ENCODE measurements at places on chromosomes 16 and 17. TPM values are rescaled to one million over a fixed set of nuclear protein-coding genes. Genes with fewer than 3 reads are reported as not detected.

Gene C17orf75
- 21.5 TPM for total RNA-seq

Gene RUNDC3A
- total RNA-seq, result 0.08 TPM

- no peak for DNase-seq
These were observed 27.5 kb downstream of the CEP295NL start for GRCh38 chr17:78875363-78876093.

GRCh38 chr16:66513111-66513723 is 36.7 kb downstream of the TK2 start:
- DNase-seq, result no peak

GRCh38 chr17:41098481-41098880 is 539 bp upstream of the KRTAP4-8 start:
- no peak for DNase-seq

- DNase-seq, result peak; percentile 79
These were observed at the start of gene ARL4D for GRCh38 chr17:43398724-43399595. TSS of gene ARL4D (plus strand) at chr17:43398993. CDS start at chr17:43399733, 740 bp downstream.

DNA sequence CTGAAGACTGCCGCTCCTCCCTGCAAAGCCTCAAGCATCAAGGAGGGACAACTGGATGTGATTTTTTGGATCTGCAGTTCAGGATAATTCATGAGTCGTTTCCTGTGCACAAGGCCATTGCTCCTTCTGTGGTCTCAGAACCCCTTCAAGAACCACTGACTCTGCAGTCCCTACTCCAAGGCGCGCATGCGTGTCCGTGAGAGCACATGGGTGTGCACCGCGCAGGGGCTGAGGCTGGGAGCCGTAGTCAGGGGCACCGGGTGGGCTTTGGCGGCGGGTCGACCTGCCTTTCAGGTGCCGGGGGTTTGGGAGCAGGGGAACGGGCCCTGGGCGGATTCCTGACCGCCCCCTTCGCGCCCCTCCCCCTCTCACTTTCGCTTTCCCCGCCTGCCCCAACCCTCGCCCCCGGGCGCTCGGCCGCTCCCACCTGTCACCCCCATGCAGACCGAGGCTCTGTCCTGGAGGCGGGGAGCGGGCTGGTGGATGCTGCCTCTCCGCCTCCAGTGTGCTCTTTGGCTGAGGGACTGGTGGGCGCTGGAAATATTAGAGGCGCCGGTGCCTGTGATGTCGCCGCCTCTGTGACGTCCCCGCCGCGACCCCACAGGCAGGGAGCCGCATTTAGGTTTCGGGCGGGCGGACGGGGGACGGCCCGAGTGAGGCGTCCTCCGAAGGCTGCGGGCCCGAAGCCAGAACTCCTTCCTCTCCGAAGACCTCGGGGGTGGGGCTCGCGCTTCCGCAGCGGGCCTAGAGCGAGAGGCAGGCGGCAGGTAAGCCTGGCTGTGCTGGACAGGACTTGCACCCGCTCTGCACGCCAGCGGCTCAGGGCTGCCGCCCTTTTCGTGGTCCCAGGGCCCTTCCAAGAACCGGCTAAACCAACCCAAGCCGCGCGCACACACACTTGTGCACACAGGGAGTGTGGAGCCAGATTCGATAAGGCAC is at the start of gene SPATA32:
Gene SPATA32 (minus strand): TSS at position 518 of the 939 bp plus-strand sequence. CDS start 78 bp downstream, at position 440.
- DNase-seq, result peak; percentile 67
